ENCODE measurements at places on chromosomes 5 and 9. TPM values are rescaled to one million over a fixed set of nuclear protein-coding genes. Genes with fewer than 3 reads are reported as not detected.

The DNAI1 gene
- not detected for polyA plus RNA-seq

The PCDHA4 gene
- not detected for polyA plus RNA-seq

- DNase-seq: no peak
Observed at GRCh38 chr5:40397091-40397490, 282.6 kb upstream of the PTGER4 start.

The FCHSD1 gene
- 11.3 TPM for polyA plus RNA-seq

- DNase-seq: no peak
Observed at GRCh38 chr5:168925160-168925559, 346.0 kb upstream of the PANK3 start.

The CAST gene
- polyA plus RNA-seq: 71.4 TPM

- DNase-seq: no peak
Observed at GRCh38 chr9:130117376-130117775, 54.8 kb upstream of the NCS1 start.

The CENPK gene
- 18.7 TPM for polyA plus RNA-seq

The PCDHB16 gene
- not detected for polyA plus RNA-seq

DNA sequence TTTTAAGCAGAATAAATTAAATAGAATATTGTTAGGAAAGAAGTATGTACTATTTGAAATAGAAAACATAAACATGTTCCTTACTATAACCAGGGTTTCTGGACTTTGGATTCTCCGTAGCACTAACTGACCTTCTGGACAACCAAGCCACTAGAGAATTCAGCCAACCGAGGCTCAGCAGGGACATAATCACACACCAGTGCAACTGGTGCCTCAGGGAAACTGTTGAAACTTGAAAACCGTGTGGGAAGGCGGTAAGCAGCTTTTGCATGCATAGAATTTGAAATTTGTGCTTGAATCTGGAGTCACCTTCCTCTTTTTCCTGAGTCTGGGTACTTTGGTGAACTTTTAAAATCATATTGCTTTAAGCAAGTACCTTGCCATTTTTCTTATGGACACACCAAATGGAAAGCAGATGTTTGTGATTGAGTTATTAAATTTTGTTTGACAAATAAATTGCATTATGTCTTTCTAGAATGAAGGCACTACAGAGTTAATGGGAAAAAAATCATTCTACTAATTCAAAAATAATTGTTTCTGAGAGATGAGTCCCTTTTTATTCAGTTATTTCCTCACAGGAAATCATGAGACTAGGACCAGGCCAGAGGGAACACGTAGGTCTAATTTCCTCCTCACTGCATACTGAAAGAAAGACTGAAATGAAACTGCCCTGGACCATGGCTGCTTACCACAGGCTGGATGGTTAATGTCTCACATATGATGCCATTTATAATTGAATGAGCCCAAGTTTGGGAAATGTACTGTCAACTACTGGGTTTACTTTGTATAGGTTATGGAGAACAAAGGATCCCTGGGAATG lies 20.6 kb upstream of the SCAMP1 start:
- no peak for DNase-seq

The C7 gene
- polyA plus RNA-seq: not detected

DNA sequence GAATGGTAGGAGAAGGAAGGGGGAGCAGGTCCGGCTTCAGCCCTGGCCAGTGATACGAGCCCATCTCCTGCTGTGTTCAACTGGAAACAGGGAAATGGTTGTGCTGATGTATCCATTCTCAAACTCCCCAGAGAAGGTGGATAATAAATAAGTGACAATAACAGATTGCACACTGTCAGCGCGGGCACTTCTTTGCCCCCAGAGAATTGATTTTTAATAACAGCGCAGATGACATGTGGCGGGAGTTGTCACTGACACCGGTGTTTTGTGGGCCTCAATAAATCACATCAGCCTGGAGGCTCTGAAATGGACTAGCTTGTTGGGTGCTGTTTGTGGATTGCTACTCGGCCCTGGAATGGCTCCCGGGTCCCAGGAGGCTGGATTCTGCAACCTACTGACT lies 141.4 kb upstream of the PANK3 start:
- no peak for DNase-seq

The LIFR gene
- 0.07 TPM for polyA plus RNA-seq

- DNase-seq: peak; percentile 42
Observed at GRCh38 chr5:154520861-154521453, 42.9 kb upstream of the HAND1 start.

- DNase-seq: no peak
Observed at GRCh38 chr5:4880304-4880741, 259.8 kb upstream of the ADAMTS16 start.

DNA sequence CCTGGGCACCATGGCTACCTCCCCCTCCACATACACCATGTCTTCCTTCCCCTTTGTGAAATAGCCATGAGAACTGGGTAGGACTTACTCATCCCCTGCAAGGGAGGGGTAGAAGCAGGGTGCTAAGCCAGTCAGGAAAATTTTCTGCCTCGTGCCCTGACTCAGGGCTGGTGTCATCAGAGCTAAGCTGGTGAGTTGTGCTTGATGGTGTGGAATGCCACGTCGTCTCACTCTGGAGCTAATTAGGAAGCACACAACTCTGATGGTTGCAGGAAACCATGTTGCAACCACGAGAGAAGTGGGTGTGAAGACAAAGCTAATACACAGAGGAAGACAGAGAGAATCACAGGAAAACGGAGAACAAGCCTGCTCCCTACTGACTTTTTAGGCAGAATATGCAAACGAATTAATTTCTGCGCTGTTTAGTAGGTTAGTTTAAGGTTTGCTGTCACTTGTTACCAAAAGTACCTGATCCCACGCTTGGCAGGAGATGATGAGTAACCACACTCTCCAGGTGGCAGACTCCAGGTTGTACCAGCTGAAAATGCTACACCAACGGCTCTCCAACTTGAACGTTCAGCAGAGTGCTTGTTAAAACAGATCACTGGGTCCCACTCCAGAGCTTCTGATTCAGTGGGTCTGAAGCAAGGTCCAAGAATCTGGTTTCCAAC lies 54.5 kb downstream of the STK10 start:
- peak; percentile 90 for DNase-seq

- DNase-seq: no peak
Observed at GRCh38 chr5:132887283-132887682, 13.8 kb downstream of the LEAP2 start.

- DNase-seq: no peak
Observed at GRCh38 chr9:126981218-126981617, 66.6 kb downstream of the RALGPS1 start.
